ENCODE measurements at places on chromosomes 3 and 15.
A peak's percentile ranks its signal among the peaks of the same experiment; 100 is the strongest.

- DNase-seq: no peak
Measured at GRCh38 chr15:99956820-99957641, 223.8 kb upstream of the LYSMD4 start.

DNA sequence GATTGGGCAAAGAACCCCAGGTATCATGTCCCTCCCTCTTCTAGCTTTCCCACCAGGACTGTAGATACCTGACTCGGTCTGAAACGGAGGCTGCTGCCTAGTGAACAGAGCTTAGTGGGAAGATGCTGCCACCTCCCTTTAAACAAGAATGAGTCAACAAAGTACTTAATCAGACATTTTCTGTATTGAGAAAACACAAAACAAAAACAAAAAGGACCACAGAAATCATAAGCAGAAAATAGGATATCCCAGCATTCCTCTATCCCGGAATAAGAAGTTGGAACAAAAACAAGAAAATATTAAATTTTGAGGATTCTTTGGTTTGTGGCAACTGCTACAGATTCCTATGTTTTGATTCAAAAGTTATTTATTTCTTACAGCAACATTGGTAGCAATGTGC lies 51.7 kb upstream of the COL8A1 start:
- DNase-seq: no peak

- peak; percentile 25 for DNase-seq
Measured at GRCh38 chr15:26453914-26454313, 319.0 kb downstream of the GABRB3 start.

GRCh38 chr3:47606165-47606564 lies 27.5 kb upstream of the CSPG5 start:
- DNase-seq: no peak

DNA sequence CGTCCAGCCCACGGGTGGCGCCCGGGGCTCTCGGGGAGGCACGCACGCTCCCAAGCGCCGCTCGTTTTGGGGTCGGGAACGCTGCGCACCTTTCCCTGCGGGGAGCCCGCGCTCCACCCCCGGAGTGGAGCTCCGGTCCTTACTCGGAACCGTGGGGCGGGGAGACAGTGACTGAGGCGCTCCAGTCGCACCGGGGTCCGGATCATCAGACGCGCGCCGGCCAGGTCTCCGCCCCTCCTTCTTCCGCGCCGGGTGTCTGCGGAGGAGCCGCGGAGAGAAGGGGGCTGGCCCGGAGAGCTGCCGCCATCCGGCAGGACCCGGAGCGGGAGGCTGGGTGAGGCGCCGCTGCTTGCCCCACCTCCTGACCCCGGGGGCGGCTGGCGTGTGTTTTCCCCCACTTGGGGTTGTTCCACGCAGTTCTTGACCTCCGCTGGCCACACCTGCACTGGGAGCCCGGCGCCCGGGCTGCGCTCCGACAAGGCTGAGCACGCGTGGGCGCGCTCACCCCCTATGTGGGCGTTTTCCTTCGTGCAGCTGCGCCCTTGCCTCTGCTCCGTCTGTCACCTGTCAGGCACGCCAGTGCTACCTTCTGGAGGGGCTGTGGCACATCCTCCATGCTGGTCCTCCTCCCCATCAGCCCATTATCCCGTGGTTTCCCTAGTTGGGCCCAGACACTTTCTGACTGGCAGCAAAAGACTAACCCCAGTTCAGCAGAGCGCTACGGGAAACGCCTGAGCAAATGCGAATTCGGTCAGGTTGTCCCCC lies at the start of gene MCF2L2:
Gene MCF2L2 (minus strand): TSS at position 173 of the 765 bp plus-strand sequence. CDS start 642 bp downstream, outside the sequence.
- peak; percentile 53 for DNase-seq

- DNase-seq: no peak
Measured at GRCh38 chr3:51361746-51362145, 23.3 kb upstream of the MANF start.

DNA sequence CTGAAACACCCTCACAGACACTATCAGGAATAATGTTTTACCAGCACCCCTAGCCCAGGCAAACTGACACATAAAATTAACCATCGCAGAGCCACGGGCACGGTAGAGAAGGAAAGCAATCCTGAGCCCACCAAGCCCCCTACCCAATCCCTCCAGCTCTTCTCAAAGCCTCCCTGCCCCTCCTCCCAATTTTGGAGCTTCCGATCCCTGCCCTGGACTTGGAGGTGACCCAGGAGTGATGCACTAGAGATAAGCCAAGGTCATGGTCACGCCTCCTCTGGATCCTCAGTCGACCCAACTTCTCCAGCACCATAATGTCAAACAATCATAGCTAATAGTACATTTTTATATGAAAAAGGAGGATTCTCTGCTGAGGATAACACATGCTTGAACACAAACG lies 188.7 kb upstream of the NSMCE3 start:
- DNase-seq: no peak

GRCh38 chr15:92631721-92632120 lies 23.9 kb downstream of the FAM174B start:
- DNase-seq: no peak

All from tongue (tissue), 3 donors.